GM10248 (cell line): ENCODE measurements at places on chromosomes 16 and 17.
A peak's percentile ranks its signal among the peaks of the same experiment; 100 is the strongest.

GRCh38 chr17:33837281-33837680, 417.8 kb upstream of the CCL2 start:
- DNase-seq, result no peak

DNA sequence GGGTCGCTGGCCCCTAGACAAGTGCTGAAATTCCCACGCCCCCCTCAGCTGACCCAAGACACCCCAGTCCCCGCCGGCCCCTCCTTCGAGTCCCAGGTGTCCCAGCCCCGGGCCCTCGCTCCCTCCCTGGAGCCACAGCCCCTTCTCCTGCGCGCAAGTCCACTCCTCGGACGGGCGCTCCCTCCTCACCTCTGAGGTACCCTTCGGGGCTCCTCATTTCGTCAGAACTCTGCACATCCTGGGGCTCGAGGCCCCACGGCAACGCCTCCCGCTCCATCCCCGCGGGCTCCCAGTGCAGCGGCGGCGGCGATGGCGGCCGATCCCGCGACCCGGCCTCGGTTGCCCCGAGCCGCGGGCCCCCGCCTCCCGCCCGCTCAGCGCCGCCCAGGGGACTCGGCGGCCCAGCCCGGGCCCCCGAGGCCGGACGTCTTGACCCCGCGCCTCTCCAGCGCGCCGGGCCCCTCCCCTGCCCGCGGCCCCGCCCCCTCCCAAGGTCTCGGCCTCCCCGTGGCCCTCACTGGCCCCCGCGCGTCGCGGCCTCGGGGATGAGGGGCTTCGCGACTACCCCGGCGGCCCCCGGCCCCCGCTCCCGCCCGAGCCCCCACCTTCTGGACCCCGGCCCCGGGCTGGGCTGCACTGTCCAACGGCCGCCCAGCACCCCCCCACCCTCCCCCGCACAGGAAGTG, at the start of gene ZNF768:
TSS of gene ZNF768 (minus strand) at position 430 of the 686 bp plus-strand sequence. CDS start at position 277, 153 bp downstream.
- DNase-seq, result peak; percentile 84

DNA sequence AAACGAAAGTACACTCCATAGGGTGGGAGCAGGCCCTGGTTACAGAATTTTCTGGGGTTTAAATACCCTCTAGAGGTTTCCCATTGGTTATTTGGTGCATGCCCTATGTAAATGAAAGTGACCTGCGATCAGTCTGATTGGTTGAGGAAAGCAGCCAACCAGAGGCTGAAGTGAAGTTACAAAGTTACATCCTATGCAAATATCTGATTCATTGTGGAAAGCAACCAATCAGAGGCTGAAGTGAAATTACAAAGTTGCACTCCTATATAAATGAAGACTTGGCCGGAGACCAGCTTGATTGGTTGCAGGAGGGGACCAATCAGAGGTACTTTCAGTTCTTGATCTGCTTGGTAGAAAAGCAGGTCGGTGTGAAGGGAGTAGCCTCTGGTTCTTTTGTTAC, 24.4 kb downstream of the NAA60 start:
- DNase-seq, result no peak

DNA sequence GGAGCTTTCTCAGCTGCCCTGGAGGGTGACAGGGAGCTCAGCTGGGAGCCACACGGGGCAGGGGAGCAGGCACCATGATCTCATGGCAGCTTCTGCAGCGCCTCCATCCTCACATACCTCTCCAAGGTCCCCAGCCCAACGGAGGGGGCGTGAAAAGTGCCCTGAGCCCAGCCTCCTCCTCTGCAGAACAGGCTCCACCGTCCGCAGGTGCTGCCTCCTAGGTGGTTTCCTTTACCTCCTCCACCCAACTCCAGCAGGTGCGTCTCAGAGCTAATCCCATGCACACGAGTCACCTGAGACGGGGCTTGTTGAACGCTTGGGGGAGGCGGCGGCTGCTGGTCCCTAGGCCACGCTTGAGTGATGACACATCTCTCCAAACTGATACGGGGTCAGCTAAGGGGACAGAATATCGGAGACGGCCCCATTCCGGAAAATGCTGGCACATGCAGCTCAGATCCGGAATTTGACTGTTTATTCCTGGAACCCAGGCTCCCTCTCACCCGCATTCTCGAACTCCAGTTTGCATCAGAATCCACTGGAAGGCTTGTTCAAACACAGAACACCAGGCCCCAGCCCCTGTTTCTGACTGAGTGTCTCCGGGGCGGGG, 387 bp upstream of the SLC38A8 start:
- DNase-seq, result no peak

GRCh38 chr16:85730186-85730465, 20.8 kb downstream of the C16orf74 start:
- DNase-seq, result no peak

- DNase-seq, result no peak
Observed at GRCh38 chr16:78298986-78299385, 199.5 kb downstream of the WWOX start.
